ENCODE measurements at places on chromosomes 11 and 22.

DNA sequence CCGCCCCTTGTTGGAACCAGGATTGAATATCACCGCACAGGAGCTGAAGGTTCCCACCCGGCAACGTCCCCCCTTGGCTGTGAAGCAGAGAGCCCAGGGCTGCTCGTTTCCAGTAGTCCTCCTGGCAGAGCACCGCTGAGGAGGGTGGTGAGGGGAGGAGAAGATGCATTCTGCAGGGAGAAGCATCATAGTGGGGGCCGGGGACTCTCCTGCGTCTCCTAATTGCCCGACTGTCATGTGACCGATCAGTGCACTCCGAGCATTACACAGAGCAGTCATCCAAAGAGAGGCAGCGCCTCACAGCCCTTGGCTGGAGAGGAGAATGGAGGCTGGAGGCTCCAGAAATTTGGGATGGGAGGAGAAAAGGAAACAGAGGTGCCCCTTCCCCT lies 85.0 kb upstream of the SEPTIN5 start:
- no peak for DNase-seq

- no peak for DNase-seq
Measured at GRCh38 chr22:37734964-37735451, 38.2 kb downstream of the TRIOBP start.

- no peak for DNase-seq
Measured at GRCh38 chr11:78539506-78539905, 35.2 kb downstream of the NARS2 start.

DNA sequence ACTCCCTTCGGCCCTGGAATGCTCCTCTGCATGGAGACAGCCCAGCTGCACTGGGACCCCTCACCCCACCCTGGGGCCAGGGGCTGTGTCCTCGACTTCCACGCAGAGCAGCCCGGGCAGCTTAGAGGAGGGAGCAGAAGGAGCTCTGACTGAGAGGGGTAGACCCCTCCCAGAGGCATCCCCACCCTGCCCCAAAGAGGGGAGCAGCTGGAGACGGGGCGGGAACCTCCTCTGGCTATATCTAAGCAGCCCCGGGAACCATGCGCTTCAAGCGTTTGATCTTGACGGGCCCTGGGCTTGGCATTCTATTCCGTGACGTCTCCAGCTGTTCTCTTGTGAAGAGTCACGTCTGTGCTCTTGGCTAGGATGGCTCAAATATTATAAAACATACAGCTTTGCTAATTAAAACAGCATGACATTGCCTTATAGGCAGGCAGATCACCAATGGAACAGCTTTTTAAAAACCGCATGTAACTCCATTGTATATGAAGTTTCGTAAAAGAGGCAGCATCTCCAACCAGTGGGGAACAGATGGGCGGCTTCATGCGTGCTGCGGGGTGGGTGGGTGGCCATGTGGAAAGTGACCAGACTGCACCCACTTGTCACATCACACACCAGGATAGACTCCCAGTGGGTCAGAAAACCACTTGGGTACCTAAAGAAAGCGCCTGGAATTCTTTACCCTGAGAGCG lies 7.7 kb downstream of the KCNQ1 start:
- no peak for DNase-seq

- no peak for DNase-seq
Measured at GRCh38 chr11:63993993-63994392, 7.8 kb downstream of the OTUB1 start.

DNA sequence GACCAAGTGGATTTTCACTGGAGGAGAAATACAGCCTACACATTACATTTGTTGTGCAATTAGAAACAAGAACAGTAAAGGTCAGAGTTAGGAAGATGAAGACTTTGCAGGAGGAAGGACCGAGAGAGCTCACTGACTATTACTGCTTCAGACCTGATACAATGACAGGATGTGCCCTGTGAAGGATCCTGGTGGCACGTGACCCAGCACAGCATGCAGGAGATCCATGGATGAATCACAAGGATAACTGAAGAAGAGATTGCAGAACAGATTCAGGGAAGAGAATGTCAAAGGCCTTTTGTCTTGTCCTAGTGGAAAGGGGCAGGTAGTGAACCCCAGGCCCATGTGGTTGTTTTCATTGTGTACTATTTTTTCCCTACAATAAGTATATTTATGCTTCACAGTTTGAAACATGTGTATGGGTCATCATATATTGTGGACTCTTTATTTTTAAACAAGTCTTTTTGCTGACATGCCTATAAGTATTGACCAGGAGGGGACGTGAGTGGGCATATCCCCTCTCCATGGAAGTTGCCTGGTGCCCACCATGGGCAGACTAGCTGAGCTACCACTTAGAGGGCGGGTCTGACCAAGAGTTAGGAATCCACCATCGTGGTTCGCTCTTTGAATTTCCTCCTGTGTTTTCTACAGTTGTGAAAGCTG lies 44.3 kb downstream of the RASSF10 start:
- DNase-seq: no peak

DNA sequence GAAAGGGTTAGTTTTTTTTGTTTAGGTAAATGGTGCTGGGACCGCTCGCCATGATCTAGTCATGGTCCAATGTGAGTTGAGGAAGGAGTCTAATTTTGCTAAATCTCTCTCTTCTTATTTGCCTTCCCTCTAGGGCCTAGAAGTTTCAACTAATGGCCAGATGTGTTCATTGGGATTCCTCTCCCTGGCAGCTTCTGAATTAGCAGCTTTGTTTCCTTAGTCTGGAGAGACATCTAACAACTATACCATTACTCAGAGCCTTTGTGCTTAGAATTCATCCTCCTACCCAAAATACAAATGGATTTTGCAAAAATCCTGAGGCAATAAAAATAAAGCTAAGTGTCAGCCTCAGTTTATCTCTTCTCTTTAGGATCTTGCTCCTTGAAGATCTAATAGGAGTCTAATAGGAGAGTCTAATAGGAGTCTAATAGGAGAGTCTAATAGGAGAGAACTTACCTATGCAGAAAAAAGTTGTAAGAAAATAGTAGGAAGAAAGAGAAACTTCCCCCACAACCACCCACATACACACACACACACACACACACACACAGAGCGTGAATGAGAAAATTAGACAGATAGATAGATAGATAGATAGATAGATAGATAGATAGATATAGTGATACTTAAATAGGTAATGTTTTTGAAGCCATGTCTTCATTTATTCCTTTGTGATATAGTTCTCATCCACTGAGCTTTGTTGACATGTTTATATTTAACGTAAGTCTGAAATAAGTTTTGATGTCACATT lies 980.5 kb upstream of the CNTN5 start:
- DNase-seq: no peak

DNA sequence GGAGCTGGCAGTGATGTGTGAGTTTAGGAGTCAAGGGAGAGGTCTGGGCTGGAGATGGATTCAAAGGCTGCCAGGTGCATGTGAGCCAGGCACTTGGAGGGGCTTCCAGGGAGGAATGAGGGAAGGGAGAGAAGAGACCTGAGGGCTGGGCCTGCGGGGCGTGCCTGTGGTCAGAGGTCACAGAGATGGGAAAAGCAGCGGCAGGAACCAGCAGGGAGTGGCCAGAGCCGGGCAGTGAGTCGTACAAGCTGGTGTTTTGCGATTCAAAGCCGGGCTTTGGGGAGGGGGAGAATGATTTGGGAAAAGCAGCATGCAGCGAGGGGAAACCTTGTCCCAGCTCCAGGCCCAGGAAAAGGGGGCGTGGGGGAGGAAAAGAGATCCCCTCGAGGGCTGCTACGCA lies 96.9 kb upstream of the RTL6 start:
- DNase-seq: no peak

GRCh38 chr11:125063429-125064043 lies 431 bp downstream of the SLC37A2 start:
- no peak for DNase-seq
